ENCODE measurements at places on chromosomes 3 and 15. TPM values are rescaled to one million over a fixed set of nuclear protein-coding genes. Genes with fewer than 3 reads are reported as not detected.

The PYGO1 gene
- 0.52 TPM for total RNA-seq

DNA sequence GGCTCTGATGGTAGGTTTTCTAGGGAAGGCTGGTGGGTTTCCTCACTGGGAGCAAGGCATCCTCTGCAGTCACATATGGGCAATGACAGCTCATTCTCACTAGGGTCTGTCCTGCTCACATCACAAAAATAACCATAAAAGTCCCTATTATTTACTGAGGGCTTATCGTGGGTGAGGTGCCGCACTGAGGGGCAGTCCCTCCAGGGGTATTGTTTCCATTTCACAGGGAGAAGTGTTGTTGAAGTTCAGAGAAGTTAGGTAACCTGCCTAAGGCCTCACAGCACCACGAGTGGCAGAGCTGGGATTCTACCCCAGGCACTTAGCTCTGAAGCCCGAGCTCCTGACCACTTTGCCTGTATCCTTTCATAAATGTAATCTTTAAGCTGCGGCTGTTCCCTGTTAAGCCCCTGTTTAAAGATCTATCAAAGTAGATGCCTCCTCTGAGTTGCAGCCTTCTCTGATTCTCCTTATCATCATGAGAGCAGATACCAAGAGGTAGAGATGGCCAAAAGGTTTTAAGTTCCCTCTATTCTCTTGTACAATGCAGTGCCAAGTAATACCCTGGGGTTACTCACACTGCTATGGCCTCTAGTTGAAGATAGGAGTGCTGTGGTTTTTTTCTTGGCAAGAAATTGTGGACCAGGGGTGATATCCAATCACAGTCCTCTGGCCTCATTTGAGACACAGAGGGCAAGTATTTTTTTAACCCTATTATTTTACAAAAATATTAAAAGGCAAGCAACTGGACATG lies 107.0 kb downstream of the RPLP1 start:
- no peaks in the 10 kb centered on the region for H3K36me3 ChIP-seq
- DNase-seq, result no peak
- H3K27me3 ChIP-seq, result no peaks in the 10 kb centered on the region
- peaks cover 10% of the 10 kb centered on the region for H3K4me1 ChIP-seq
- H3K4me3 ChIP-seq, result no peak overlapping the region

- DNase-seq, result peak; percentile 26
- H3K36me3 ChIP-seq, result no peaks in the 10 kb centered on the region
- H3K4me3 ChIP-seq, result no peak overlapping the region
- peaks cover 6% of the 10 kb centered on the region for H3K4me1 ChIP-seq
- H3K27me3 ChIP-seq, result no peaks in the 10 kb centered on the region
- H3K27ac ChIP-seq, result no peak overlapping the region
Measured at GRCh38 chr3:15102836-15103235, 3.9 kb upstream of the RBSN start.

- no peak overlapping the region for H3K27ac ChIP-seq
- H3K4me1 ChIP-seq, result no peaks in the 10 kb centered on the region
- no peak for DNase-seq
- no peaks in the 10 kb centered on the region for H3K36me3 ChIP-seq
- no peak overlapping the region for H3K4me3 ChIP-seq
- H3K27me3 ChIP-seq, result no peaks in the 10 kb centered on the region
Measured at GRCh38 chr3:133077688-133078087, 39.5 kb downstream of the TMEM108 start.

- H3K27me3 ChIP-seq, result no peaks in the 10 kb centered on the region
- H3K4me3 ChIP-seq, result no peak overlapping the region
- H3K36me3 ChIP-seq, result peaks cover 10% of the 10 kb centered on the region
- peaks cover 15% of the 10 kb centered on the region for H3K4me1 ChIP-seq
- no peak overlapping the region for H3K27ac ChIP-seq
Measured at GRCh38 chr15:59143281-59143680, 38.3 kb downstream of the CCNB2 start.

DNA sequence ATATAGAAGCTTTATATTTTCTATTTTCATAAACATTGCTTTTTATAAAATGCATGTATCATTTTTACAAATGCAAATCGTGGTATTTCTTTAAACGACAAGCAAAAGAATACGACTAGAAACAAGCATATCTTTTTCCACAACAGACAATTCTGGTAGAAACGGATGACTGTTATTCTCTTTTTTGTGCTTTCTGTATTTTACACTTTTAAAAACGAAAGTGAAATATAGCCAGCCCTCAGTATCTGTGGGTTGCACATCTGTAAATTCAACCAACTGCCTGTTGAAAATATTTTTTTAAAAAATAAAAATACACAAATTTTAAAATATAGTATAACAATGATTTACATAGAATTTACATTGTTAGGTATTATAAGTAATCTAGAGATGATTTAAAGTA lies 61.3 kb downstream of the PRTG start:
- peaks cover 2% of the 10 kb centered on the region for H3K4me1 ChIP-seq
- H3K27me3 ChIP-seq, result no peaks in the 10 kb centered on the region
- H3K4me3 ChIP-seq, result no peak overlapping the region
- DNase-seq, result no peak
- no peaks in the 10 kb centered on the region for H3K36me3 ChIP-seq

The SCN11A gene
- 0.14 TPM for total RNA-seq

The ADIPOQ gene
- total RNA-seq, result not detected

- peaks cover 17% of the 10 kb centered on the region for H3K4me1 ChIP-seq
- no peak overlapping the region for H3K27ac ChIP-seq
- H3K4me3 ChIP-seq, result peak overlapping the region; percentile 93
Measured at GRCh38 chr15:90718232-90718631, 1.1 kb downstream of the BLM start.

The NR1I2 gene
- total RNA-seq, result 4.4 TPM

DNA sequence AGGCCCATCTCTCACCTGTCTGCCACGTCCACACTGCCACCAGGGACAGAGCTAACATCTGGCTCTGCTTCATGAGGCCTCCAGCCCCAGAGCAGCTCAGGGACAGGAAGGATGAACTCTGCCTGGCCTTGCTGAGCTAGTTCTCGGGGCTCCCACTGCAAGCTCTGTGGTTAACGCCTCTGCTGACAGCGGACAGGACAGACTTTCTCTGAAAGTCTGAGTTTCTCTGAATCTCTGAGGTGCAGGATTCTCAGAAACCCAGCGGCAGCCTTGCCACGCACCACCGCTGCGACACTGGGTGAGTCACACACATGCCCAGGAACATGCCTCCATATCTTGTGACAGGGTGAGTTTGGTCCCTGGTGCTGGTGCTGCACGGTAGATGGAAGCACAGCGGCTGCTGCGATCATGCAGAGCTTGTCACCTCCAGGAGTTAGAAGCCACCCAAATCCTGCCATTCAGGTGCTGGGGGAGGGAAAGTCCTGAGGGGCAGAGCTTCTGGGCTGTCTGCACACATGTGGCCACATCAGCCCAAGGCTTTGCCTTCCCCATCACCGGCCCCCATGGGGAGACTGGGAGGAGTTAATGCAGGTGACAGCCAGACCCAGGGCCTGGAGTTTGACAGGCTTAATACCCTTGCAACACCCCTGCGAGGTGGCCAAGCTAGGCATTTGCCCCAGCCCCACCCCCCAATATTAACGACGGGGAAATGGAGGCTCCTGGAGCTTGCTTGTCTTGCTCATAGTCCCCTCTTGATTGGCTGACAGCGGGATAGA lies 267.0 kb downstream of the PLCL2 start:
- no peaks in the 10 kb centered on the region for H3K36me3 ChIP-seq
- no peaks in the 10 kb centered on the region for H3K27me3 ChIP-seq
- DNase-seq, result no peak

The GOLGA8S gene
- not detected for total RNA-seq

The FMN1 gene
- 2.1 TPM for total RNA-seq

GRCh38 chr3:107368654-107369398 lies 8.4 kb upstream of the CCDC54 start:
- DNase-seq, result no peak
- no peaks in the 10 kb centered on the region for H3K36me3 ChIP-seq
- H3K4me3 ChIP-seq, result no peak overlapping the region
- peaks cover 38% of the 10 kb centered on the region for H3K4me1 ChIP-seq
- no peak overlapping the region for H3K27ac ChIP-seq
- no peaks in the 10 kb centered on the region for H3K27me3 ChIP-seq

DNA sequence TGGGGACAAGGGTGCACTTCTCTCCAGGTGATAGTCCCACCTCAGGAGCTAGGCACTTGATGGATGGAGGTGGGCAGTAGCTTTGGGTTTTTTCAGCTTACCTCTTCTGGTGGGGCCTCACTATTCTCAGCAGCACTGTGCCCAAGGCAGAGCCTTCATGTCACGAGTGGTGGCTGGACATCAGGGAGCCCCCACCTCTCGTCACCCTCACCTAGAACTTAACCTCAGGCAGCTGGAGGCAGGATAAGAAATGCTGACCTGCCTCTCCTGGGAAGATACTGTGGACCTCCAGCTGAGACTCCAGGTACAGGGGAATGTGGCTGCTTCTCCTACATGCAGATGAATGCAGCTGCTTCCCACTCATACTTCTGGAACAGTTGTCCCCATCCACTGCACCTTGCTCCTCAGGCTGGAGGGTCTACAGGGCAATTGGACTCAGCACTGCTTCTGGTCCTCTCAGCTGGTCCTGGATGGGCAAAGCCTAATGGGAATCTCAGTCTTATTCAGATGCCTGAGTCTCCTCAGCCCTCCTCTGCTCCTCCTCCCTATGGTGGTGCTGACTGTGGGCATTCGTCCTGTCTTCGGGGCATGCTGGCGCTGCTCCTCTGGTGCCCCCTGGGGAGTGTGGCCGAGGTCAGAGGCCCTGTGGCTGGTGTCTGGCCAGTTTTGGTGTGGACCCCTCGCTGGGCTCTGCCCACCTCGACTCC lies 129.9 kb downstream of the KLF13 start:
- H3K4me3 ChIP-seq, result no peak overlapping the region
- no peak overlapping the region for H3K27ac ChIP-seq
- H3K36me3 ChIP-seq, result no peaks in the 10 kb centered on the region
- H3K4me1 ChIP-seq, result no peaks in the 10 kb centered on the region
- no peak for DNase-seq
